ENCODE measurements at places on chromosomes 3 and 15. TPM values are rescaled to one million over a fixed set of nuclear protein-coding genes. Genes with fewer than 3 reads are reported as not detected.

- DNase-seq = peak; percentile 95
Observed at GRCh38 chr3:10164546-10165393, at the start of gene IRAK2. IRAK2 (plus strand) TSS chr3:10164919; CDS start chr3:10164955, 36 bp downstream.

DNA sequence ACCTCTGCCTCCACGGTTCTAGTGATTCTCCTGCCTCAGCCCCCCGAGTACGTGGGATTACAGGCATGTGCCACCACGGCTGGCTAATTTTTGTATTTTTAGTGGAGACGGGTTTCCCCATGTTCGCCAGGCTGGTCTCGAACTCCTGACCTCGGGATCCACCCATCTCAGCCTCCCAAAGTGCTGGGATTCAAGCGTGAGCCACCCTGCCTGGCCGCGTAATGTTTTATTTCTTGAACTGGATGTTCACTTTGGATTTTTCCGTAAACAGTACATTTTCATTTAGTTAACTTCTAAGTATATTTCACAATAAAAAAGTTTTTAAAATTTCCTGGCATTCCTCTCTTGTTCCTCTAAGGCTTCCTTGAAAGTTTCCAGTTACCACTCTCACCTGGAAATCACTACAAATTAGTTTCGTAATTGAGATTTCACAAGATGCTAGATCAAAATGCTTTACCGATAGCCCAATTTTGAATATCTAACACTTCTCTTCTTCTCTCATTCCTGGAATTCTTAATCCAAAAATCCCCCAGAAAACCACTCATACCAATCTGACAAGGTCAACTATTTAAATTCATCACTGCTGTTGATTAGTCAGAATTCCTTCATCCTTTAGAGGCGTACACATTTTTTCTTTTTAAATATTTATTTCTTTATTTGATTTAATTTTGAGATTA lies 44.7 kb upstream of the INO80 start:
- DNase-seq = no peak

DNA sequence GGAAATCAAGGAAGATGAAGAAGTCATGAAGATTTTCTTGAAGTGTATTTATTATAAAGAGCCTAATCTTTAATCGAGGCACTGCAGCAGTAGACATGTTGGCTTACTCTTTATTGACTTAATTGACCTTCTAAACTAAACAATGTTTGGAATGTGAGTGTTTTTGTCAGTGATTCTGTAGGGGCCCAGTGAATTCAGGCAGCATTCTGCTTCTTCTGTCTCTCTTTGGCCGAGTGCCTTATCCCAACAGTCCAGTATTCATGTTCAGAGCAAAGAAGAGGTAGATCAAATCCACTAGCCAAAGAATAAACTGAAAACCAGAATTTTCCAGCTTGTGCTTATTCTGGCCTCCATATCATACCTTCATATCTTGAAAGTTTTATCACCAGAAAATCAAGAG lies 55.7 kb downstream of the RLBP1 start:
- DNase-seq = no peak

RAD51 gene
- 55.3 TPM for total RNA-seq

DNA sequence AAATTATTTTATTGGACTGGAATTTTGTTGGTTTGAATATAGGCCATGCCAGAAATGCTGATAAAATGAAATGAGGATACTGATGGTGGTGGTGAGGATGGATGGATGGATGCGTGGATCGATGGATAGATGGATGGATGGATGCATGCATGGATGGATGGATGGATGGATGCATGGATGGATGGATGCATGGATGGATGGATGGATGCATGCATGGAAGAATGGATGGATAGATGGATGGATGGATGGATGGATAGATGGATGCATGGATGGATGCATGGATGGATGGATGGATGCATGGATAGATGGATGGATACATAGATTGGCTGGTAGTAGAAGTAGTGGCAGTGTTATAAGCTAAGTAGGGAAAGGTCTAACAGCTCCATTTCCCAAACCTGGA lies 40.1 kb downstream of the CPN2 start:
- DNase-seq = no peak

DNA sequence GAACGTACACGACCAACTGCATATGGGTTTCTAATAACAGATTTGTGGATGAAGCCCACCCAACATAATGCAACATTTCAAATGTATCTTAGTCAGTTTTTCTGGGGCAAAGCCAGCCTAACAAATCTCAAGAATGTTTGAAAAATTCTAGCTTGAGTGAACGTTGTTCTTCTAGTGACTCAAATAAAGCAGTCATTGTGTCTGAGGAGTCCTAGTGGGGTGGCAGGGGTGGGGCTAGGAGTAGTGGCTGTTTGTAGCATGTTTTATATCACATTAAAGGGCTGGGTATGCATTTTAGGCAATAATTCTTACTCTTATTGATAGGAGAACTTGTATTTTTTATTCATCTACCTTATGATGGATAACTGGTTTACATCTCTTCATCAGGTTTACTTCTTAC lies 6.0 kb downstream of the B3GNT5 start:
- DNase-seq = no peak

- peak; percentile 24 for DNase-seq
Observed at GRCh38 chr3:157160658-157161424, 894 bp upstream of the CCNL1 start.
